Gastroesophageal sphincter (tissue), 4 donors: ENCODE measurements at places on chromosomes 5 and 9. TPM values are rescaled to one million over a fixed set of nuclear protein-coding genes. Genes with fewer than 3 reads are reported as not detected.

GRCh38 chr9:20580673-20581072 is 41.6 kb downstream of the MLLT3 start:
- no peak for ATAC-seq

- ATAC-seq = no peak
These were observed 41.0 kb downstream of the PCDHGC5 start for GRCh38 chr5:141529873-141530272.

DNA sequence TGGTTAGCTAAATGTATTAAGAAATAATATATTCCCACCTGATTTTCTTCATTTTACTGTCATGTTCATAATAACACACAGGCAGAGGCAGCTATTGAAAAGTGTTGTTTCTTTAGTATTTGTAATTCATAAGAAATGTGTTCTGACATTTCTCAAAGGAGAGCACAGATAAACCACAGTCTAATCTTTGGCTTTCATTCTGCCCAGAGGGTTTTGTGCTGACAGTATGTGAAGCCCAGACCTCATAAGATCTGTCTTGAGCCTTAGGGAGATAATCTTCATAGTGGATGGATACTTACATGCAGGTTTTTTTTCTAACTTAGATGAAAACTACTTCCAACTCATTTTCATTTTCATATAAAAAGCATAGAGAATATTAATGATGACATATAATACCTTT is 206.1 kb downstream of the CHSY3 start:
- ATAC-seq = no peak

- ATAC-seq = no peak
These were observed 235.5 kb upstream of the TRIM32 start for GRCh38 chr9:116451500-116452115.

DNA sequence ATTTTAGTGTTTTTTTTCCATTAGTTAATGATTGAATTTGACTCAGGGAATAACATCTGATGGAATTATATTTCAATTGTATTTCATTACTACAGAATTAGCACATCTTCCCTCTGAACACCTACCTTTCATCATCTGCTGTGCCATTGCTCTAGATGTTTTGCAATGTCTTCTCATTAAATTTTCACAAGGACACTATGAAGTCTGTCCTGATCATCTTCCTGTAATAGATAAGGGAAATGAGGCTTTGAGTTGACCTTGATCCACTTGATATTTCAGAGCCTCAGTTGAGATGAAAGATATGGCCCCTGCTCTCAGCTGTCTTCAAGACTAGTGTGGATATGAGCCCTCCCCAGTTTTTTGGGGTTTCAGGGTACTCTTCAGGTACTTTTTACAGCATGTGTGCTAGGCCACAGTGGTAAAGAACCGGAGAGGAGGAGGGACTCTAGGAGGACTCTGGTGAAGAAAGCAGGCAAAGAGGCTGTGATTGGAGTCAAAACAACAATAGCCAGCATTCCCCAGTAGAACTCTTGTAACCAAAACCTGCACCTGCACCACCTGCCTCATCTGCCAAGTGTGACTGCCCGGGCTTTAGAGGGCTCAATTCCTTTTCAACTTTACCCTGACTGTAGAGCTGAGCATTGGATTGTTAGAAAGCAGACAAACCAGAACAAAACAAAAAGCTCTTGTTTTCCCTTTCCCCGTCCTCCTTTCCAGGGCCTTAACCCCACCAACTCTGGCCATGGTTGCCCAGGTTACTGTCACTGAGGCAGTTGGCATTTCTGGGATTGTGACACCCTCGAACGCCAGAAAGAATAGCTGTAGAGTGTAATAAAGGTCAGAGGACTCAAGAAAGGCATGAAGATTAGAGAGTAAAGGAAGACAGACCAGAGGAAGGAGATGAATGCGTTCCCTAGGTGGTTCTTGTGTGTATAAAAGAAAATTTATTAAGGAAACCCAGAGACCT is 56.3 kb downstream of the ERAP1 start:
- ATAC-seq = no peak

DNA sequence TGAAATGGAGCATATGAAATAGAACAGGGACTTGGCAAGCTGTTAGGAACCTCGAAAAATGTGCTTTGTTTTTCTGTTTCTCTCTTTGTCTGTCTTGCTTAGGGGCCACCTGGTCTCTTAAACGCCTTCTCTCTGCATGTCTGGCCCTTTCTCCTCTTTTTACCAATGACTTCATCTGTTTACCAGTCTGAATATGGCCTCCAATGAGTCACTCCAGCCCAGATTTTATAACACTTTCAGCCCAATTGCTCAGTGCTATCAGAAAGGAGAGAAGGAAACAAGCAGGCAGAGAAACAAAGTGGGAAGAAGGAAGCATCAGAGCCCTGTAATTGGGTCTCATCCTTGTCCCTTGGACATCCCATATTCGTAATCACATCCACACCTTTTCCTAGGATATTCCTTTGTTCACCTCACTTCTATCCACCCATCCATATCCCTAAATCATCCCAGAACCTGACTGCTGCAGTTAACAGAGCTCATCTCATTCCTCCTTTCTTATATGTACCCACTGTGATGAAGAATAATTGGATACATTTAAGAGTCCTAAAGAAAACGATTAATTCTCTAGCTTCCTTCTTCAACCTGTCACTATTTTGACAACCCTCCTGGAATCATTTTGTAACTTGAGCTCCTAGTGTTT is 151.8 kb upstream of the GPR151 start:
- peak; percentile 74 for ATAC-seq

DNA sequence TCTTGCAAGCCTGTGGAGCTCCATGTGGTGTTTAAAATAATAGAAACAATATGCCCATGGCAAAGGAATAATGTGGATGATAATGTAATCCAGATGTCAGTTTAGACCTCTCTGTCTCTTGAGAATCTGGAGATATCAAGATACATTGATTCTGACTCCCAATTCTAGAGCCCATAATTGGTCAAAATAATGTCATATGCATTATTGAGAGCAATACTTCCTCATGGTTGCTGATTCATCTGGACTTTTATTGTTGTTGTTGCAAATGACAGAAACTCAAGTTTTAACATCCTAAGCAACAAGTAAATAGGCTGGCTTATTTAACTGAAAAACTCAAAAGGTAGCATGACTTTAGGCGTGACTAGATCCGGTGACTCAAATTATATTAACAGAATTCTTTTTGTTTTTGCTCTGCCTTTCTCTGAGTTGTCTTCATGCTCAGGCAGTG is 152.1 kb downstream of the PCSK1 start:
- ATAC-seq = no peak

- no peak for ATAC-seq
These were observed 1226.6 kb upstream of the C9orf72 start for GRCh38 chr9:28799876-28800275.

Gene ASPN
- total RNA-seq = 18.4 TPM

Gene PCDHGA10
- total RNA-seq = 2.9 TPM

Gene PFN3
- total RNA-seq = not detected

Gene FST
- 6.2 TPM for total RNA-seq
